ENCODE measurements at places on chromosomes 2 and 18.

- no peak for DNase-seq
Observed at GRCh38 chr2:42217914-42218313, 48.8 kb downstream of the EML4 start.

- no peak for DNase-seq
Observed at GRCh38 chr2:12813166-12813565, 96.4 kb downstream of the TRIB2 start.

- no peak for DNase-seq
Observed at GRCh38 chr2:130808482-130809268, 28.0 kb upstream of the ARHGEF4 start.

GRCh38 chr18:26091047-26091630 lies 726 bp upstream of the SS18 start:
- DNase-seq, result no peak
